ENCODE measurements at places on chromosomes 6 and 20.

DNA sequence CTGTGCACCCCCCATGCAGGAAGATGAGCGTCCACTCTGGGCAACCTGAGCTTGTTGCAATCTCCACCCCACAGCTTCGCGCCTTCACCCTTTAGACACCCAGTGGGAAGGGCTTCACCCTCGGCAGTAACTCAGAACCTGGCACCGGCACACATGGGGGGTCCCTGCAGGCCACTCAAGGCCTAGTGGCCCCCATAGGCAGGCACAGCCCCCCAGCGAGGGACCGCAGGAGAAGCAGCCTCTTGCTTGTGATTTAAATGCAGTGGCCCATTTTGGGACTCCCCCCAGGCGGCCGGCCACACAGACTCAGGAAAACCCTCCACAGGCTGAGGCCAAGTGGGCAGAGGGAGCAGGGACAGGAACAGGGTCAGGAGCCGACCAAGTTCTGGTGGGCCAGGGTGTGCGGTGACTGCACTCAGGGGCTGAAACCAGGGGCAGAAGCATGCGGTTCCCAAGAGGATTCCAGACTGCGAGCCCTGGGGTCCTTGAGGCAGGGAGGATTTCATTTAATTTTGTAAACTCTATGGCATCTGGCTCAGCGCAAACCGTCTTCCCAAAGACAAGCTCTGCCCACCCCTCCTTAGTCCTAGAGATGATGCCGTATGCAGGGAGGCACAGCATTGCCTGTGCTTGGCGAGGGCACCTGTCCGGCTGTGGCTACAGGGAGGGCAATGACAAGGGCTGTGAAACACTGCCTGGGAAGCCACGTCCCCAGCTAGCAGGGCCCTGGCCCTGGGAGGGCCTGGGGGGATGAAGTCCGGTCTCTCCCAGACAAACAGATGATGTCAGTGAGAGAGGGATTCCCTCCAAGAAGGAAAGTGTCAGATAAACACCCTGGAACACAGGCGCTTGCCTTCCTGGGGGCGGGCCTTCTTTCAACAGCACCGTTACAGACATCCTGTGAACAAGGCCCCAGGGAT is 52.9 kb upstream of the GPR31 start:
- DNase-seq: no peak

GRCh38 chr20:24735263-24735662 is 213.8 kb upstream of the CST7 start:
- DNase-seq: no peak

GRCh38 chr20:38751360-38751976 is 3.2 kb downstream of the ACTR5 start:
- DNase-seq: no peak

DNA sequence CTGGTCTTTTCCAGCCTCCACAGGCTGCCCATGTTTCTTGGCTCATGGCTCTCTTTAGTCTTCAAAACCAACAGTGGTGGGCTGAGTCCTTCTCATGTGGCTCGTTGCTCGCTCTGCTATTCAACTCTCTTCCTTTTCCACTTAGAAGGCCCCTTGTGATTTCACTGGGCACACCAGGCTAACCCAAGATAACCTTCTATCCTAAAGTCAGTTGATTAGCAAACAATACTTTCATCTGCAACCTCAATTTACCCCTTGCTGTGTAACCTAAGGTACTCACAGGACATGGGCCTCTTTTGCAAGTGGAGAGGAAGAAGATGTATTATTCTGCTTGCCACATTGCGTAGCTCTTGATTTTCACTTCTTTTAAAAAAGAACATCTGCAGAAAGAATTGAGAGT is 79.6 kb downstream of the UTRN start:
- DNase-seq: no peak

DNA sequence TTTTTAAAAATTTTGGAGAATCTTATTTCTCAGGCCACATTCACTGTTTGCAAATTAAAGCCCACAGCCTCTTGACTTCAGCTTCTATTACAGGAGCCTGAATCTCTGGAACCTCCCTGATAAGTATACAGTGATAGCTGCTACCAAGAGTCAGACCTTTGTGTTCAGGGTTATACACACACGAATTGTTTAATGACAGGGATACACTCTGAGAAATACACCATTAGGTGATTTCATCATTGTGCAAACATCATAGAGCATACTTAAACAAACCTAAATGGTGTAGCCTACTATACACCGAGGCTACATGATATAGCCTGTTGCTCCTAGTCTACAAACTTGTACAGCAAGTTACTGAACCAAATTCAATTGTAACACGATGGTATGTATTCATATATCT is 473.9 kb downstream of the PKHD1 start:
- no peak for DNase-seq

- no peak for DNase-seq
Measured at GRCh38 chr6:122749451-122750050, 30.0 kb upstream of the FABP7 start.

GRCh38 chr6:12675931-12676330 is 40.6 kb upstream of the PHACTR1 start:
- no peak for DNase-seq

DNA sequence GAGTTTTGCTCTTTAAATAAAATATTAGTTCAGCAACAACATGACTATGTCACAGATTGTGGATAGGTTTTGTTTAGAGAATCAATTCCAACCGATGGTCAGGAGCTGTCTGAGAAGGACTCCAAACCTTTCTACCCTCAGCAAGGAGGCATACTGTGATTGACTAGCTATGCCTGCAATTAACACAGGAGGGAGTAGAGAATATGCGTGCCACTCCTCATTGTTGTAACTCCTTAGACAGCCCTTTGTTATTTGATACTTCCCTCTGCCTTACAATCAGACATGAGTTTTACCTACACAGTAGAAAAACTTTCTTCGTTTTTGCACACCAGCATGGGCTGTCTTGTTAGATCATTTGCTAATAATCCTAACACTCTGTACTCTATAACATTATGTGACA is 796.5 kb downstream of the PRIM2 start:
- no peak for DNase-seq

GRCh38 chr20:7516621-7517111 is 423.6 kb downstream of the HAO1 start:
- DNase-seq: no peak

DNA sequence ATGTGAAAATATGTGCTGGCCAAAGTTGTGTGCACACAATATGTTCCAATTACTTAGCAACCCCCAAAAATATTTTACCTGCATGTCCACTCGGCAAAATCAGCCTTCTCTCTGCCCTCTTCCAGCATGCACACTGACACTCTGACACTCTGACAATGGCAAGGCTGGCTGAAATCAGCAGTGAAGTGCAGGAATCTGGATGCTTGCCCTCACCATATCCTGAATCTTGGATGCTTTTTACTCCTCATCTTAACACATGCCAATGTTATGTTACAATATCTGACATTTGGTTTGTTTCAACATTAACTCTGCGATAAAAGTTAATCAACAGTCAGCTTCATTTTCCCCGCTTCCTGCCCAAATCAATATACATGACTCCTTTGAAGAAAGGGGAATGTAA is 203.2 kb downstream of the COL9A1 start:
- DNase-seq: no peak
